Tibial artery (tissue), 4 donors: ENCODE measurements at places on chromosomes 5 and 9.

- DNase-seq, result no peak
Measured at GRCh38 chr9:14908295-14909180, 1.7 kb downstream of the FREM1 start.

- DNase-seq, result no peak
Measured at GRCh38 chr9:33346564-33346963, 55.8 kb downstream of the AQP7 start.

GRCh38 chr9:108039493-108039892 is 549.9 kb upstream of the KLF4 start:
- no peak for DNase-seq

GRCh38 chr5:174755106-174755505 is 30.7 kb downstream of the MSX2 start:
- no peak for DNase-seq

- no peak for DNase-seq
Measured at GRCh38 chr5:31884896-31885295, 246.0 kb downstream of the PDZD2 start.

DNA sequence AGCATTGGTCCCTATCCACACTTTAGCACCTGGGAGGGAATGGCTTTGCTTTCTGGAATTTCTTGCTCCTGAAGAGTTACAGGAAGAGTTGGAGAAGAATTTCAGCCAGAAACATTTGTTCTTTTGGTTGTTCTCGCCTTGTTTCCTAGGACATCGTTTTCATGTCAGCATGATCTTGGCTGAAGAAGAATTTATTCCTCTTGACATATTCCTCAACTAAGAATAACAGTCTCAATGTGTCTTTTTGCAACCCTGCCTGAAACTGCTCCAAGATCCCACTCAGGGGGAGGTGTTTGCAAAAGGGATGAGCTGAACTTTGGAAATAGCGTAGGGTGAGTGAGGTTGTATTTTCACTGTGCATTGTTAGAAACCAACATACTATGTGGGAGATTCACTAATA is 26.1 kb downstream of the MAMDC2 start:
- DNase-seq, result no peak
